Left lung (tissue), 14 donors: ENCODE measurements at places on chromosomes 2 and 18. TPM values are rescaled to one million over a fixed set of nuclear protein-coding genes. Genes with fewer than 3 reads are reported as not detected.

DNA sequence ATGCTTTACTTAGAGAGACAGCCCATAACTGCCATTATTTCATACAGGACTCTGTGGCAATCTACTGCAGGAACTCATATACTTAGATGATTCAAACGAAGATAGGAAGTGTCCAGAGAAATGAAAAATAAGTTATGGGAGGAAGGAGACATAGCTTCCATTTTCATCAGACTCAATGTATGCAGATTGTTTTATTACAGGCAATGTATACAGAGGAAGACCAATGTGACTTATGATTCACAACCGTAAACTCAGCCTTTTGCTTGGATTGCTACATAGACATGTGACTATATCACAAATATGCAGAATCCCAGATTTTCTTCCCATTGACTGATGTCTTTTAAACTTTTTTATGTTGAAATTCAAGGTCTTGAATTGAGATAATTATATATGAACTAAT, 793.4 kb downstream of the SATB2 start:
- DNase-seq = no peak

DNA sequence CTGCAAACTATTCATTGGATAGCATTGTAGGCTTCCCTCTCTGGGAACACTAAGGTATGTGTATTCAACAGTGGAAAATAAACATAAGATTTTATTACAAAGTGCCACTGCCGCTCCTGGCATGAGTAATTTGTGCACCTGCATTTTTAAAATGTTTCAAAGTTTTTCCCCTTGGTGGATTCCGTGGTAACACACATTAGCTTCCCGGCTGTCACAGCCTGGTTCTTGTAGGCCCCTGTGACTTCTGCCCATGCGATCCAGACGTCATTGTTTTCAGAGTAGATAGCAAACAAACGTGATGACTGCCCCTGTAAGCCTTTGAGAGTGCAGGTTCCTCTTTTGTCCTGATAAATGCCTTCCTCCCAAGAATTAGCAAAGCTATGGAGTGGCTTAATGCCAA, 421.0 kb downstream of the ZNF521 start:
- DNase-seq = no peak

DNA sequence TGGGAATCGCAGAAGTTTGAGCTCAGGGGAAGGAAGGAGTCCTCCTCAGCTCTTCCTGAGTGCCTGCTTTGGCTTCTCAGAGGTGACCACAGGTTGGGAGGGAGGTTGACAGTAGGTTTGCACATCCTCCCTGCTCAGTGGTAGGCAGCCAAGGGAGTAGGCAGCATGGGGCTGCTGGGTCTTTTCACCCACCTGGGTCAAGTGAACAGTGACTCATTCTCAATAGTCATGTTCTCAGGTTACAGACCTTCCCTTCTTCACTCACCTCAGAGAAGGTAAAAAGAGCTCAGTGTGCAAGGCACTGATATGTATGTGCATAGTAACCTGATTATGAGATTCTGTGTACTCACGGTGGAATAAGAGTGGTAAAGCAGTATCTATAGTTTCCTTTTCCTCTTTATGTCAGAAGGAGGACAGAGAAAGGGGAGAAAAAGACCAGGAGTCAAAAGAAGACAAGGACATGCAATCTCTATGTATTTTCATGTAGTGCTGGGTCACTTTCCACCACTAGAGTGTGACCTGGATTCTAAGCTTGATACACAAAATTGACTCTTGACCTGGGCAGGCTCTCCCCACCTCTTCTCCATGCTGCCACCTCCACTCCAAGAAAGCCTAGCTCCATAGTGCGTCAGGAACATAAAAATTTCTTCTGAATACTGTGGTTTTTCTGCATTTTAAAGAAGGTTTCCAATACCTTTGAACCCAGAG, 36.5 kb upstream of the ASNSD1 start:
- no peak for DNase-seq

- DNase-seq = no peak
Observed at GRCh38 chr2:188410504-188411235, 119.0 kb downstream of the GULP1 start.

DNA sequence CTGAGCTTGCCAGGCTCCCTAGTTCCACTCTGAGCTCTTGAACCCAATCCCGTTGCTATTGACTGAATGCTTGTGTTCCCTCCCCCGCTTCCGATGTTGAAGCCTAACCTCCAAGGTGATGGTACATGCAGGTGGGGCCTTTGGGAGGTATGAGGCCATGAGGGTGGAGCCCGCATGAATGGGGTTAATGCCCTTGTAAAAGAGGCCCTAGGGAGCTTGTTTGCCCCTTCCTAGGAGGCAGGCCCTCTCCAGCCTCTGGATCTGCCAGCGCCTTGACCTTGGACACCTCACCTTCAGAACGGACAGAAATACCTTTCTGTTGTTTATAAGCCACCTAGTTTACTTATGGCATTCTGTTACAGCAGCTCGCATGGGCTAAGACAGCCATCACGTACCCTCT, 71.6 kb downstream of the TFCP2L1 start:
- DNase-seq = no peak

The ANO7 gene
- 1.5 TPM for total RNA-seq

The C2orf72 gene
- total RNA-seq = 0.67 TPM

The COL4A4 gene
- 14.1 TPM for total RNA-seq

The FOXD4L1 gene
- 0.71 TPM for total RNA-seq
